D721Med (cell line): ENCODE measurements at places on chromosomes 2 and 18.

DNA sequence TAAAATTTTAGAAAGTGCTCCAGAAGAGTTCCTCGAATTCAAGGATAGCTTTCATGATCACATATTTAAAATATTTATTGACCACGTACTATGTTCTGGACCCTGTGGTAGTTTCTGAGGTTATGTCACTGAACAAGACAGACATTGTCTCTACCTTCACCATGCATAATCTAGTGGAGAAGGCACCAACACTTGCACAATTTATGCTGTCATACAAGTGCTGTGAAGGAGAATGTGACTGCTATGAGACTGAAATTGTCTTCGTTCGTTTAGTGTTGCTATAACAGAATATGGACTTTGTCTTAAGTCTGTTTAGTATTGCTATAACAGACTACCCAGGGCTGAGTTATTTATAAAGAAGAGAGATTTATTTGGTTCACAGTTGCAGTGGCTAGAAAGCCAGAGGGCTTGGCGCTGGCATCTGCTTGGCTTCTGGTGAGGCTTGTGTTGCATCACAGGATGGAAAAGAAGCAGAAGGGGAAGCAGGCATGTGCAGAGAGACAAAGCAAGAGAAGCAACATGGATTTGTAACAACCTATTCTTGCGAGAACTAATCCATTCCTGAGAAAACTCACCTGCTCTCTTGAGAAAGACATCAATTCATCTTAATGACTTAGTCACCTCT is 50.0 kb upstream of the RFX8 start:
- DNase-seq: no peak

GRCh38 chr2:84778911-84779690 is 101.8 kb downstream of the TRABD2A start:
- DNase-seq: no peak

GRCh38 chr18:74534981-74535649 is 815 bp downstream of the CNDP1 start:
- no peak for DNase-seq

DNA sequence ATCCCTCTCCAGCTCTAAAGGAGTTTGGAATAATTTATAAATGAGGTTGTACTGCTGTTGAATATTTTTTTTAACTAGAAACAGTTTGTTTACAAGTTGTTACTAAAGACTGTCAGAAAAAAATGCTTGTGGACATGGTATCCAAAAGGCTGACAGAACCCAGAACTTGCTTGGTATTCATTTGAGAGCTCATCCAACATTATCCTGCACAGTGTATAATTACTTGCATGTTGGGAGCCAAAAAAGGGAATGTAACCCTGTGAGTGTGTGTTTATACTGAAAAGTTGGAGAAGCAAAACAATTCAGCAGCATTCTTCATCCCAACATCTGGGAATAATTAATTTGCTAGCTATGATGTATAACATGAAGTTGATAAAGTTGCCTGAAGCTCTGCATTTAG is 42.1 kb upstream of the EHBP1 start:
- DNase-seq: no peak

DNA sequence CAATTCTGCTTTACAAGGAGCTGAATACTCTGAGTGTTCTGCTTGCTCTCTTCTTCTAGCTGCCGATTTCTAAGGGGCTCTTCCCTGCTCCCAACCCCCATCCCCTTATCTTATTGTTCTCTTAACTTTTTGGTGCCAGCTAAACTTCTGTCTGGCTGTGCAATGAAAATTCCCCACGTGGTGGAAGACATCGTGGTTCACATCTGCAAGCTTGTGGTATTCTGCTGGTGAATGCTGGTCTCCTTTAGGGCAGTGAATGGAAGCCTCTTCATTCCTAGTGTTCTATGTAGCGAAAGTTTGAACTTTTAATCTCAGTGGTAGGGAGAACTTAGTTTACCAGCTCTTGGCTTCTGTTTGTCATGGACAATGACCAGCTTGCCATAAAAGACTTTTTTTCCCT is 406.0 kb upstream of the ZEB2 start:
- no peak for DNase-seq

DNA sequence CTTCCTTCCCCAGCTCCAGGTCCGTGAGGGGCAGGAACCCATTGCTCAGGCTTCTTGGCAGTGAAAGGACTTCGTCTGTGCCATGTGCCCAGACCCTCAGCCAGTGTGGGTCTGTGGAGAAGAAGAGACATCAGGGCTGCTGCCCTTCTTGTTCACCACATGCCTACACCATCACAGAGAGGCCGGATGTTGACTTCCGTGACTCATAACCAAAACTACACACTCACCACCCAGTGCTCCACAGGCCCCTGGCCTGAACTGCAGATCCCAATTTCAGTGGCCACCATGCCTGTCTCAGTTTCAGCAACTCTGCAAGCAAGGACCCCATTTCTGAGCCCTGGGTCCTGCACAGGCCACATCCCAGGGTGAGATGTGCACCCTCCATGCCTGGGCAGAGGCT is 332.6 kb upstream of the SALL3 start:
- no peak for DNase-seq

DNA sequence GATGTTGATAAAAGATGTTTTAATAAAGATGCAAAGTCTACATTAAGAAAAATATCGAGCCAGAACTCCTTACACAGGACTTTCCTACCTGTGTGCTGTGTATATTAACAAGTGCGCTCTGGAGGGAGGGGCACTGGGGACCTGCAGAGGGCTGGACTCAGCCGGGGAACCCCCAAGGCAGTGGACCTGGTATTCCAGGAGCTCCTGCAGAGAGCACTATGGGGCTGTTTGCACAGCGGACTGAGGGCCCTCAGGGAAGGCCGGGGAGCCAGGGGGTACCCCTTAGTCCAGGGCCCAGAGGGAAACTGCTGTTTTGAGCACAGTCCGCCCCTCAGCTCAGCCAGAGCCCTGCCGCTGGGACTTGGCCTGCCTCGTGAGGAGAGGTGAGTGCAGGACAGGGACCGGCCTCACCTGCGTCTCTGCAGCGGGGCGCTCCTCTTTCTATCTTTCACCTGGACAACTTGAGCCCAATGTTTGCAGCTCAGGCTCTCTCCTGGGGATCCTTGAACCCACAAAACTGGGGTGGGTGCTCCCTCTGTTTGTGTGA is 168.4 kb downstream of the ARL4C start:
- DNase-seq: no peak

GRCh38 chr18:70028734-70029133 is 81.1 kb upstream of the CD226 start:
- DNase-seq: no peak

DNA sequence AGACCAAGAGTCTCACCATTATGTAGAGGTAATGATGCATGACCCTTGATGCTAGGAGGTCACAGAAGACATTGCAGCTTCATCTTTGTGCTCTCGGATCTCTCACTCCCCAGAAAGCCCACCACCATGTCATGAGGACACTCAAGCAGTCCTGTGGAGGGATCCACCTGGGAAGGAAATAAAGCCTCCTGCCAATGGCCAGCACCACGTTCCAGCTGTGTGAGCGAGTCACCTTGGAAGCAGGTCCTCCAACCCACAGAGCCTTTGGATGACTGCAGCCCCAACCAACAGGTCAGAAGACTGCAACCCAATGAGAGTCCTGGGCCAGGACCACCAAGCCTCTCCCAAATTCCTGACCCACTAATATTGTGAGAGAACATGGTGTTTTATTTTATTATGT is 38.4 kb downstream of the CYP26B1 start:
- no peak for DNase-seq

GRCh38 chr2:28047681-28048080 is 157.2 kb downstream of the BABAM2 start:
- DNase-seq: no peak

- no peak for DNase-seq
These were observed 43.9 kb downstream of the NCKAP1 start for GRCh38 chr2:182994228-182994912.
